Amygdala (tissue), 56 donors: ENCODE measurements at places on chromosomes 2 and 18.

DNA sequence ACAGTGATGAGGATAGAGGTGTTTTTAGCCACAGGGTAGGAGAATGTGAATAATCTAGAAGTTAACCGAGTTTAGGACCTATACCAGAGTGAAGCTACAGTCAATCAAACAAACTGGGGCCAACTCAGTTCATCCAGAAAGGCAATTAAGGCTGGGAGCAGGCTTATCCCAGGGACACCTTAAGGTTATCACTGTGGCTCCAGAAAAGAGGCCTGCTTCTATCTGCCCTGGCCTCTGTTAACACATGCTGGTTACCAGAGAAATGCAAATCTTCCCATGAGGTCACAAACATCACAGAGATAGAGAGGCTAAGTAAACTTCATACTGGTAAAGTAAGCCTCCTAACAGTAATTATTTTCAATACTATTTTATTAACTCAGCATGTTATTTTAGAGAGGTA is 93.2 kb upstream of the GRB14 start:
- DNase-seq = no peak

GRCh38 chr2:144012304-144012703 is 507.6 kb downstream of the ZEB2 start:
- no peak for DNase-seq

GRCh38 chr2:79713131-79713785 is 200.4 kb downstream of the CTNNA2 start:
- DNase-seq = no peak

DNA sequence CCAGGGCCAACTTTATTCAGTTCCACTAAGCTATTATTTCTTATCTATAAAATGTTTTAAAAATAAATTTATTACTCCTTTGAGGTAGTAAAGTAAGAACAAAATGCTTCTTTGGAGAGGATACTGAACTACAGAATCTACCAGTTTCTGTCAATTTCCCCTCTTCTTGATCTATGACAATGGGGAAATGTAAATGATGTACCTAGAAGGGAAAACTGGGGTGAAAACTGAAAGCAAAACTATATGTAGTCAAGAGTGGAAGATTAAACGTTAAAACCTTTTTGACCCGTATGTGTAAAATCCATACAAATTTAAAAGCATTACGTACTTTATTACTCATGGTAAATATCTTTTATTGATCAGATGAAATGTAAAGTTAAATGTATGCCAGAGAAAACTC is 1287.8 kb upstream of the TMEFF2 start:
- DNase-seq = no peak

DNA sequence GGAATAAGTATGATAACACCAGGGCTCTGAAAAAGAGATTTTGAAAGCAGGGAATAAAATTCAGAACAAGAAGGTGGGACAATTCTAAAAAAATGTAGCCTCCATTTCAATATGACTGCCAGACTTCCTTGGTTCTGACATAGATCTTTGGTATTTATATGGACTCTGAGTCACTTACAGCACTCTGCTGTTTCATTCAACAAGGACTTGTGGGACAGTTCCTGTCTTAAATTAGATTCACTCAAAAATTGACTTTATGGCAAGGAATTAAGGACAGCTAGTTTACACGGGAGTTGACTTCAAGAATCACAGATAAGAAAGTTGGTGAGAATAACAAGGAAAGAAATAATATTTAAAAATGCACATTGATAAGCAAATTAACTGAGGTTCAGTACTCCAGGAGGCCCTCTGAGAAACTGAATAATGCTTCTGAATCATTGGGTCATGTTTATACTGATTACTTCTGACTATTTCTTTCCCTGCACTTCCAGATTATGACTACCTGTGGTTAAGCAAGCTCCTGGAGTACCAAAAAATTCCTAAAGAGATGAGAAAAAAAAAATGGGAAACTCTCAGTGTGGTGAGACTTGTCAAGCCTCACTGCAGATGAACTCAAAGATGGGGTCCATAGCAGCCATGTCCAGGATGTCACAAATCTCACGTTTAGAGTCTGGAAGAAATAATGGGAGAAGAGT is 828.3 kb upstream of the PIK3C3 start:
- no peak for DNase-seq

DNA sequence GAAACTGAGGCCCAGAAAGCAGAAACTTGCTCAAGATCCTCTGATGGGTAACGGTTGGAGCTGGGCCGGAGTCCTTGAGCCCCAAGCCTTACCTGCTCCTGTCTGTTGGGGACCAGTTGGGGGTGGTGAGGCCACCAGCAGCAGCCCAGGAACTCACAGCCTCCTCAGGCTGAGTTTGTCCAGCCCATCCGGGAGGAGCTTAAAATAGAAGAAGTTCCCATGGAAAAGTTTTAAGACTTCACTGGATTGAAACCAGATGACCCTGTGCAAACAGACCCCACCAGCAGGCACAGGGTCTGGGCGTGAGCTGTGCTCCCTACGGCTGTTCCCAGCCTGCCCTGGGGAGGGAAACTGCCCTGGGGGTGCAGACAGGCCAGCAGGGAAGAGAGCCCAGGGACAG is 40.6 kb upstream of the FOSL2 start:
- DNase-seq = no peak

DNA sequence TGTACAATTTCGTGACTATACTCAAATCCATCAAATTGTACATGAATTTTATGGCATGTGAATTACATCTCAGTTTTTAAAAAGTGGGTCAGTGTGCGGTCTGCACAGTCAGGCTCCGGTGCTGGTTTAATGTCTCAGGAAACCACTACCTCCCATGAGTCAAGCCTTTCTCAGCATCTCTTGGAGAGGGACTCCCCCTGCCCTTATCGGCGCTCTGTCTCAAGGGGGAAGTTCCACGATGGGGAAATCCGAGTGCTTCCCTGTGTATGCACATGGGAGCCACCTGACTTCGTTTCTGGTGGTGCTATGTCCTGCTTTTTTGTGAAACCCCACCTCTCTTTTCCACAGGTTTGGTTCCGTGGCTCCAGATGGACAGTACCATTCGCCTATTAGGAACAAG is 72.5 kb downstream of the ACOXL start:
- no peak for DNase-seq

GRCh38 chr18:13611142-13611600 is 115.2 kb downstream of the FAM210A start:
- peak; percentile 80 for DNase-seq

DNA sequence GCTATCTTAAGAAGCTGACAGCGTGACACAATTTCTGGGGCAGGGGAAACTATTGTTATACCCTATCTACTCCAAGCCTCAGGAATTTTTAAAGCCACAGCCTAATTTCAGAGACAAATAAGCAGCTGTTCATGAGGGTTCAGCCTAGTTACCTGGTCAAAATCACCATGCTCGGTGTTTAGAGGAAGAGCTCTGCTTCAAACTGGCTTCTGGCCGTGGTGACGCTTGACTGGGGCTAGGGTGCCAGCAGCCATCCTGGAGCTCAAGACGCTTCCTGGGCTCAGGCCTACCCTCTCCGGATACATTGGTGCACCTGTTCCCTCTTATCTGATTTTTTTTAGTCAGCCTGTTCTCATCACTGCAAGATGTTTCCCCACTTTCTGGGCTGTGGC is 41.7 kb downstream of the FRZB start:
- no peak for DNase-seq

DNA sequence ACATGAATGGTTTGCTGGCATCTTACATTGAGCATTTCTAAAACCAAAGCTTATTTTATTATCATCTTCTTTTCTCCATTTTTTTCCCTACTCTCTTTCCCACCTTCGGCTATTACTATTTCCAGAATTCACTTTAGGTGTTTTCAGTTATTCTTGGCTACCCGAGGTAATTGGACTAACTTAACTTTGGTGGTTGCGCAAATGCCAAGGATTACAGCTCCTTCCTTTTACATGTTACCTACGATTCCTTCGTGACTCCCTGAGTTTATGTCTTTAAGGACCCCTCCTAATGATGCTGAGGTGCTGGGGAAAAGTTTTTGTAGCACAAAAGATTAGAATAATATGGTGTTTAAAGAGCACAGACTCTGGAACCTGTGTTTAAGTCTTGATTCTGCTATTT is 14.3 kb downstream of the KIAA1328 start:
- DNase-seq = no peak

GRCh38 chr2:157785866-157786662 is 90.1 kb downstream of the ACVR1 start:
- no peak for DNase-seq

- no peak for DNase-seq
Measured at GRCh38 chr18:73688851-73689711, 458.6 kb downstream of the FBXO15 start.

GRCh38 chr2:96198921-96199320 is 9.7 kb downstream of the STARD7 start:
- no peak for DNase-seq

DNA sequence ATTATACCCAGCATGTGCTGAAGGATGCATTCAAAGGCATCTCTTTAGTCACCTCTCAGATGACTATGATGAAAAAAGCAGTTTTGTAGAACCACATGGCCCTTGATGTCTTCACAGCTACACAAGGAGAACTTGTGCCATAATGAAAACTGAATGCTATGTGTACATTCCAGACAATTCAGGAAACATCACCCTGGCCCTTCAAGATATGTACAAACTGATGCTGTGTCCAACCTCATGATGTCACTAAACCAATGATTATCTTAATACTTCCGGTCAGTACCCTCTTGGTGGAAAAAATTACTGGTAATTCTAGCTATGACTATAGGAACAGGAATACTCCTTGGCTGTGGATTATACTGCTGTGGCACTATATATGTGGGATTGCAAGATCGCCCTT is 20.0 kb downstream of the DUSP11 start:
- no peak for DNase-seq
